ENCODE measurements at places on chromosomes 13 and 19. TPM values are rescaled to one million over a fixed set of nuclear protein-coding genes. Genes with fewer than 3 reads are reported as not detected.

The COL4A1 gene
- not detected for total RNA-seq

DNA sequence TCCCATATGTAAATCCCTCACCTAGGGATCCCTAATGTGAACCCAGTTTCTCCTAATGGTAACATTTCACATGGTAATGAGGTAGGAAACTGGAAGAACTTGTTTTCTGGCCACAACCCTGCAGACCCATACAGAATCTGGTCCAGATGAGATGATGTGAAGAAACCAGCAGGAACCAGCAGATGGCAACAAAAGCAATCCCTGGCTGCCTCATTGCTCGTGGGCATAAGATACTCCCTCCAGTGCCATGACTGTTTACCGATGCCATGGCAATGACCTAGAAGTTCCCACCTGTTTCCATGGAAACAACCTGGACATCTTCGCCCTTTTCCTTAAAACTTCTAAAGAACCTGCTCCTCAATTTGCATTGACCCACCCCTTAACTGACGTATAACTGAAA, 1.4 kb upstream of the CD209 start:
- H3K4me1 ChIP-seq, result peaks cover 24% of the 10 kb centered on the region
- peaks cover 29% of the 10 kb centered on the region for H3K27me3 ChIP-seq
- no peaks in the 10 kb centered on the region for H3K36me3 ChIP-seq
- no peak overlapping the region for H3K4me3 ChIP-seq
- no peak overlapping the region for H3K27ac ChIP-seq

GRCh38 chr19:47376589-47377144, 27.6 kb downstream of the DHX34 start:
- no peak overlapping the region for H3K4me3 ChIP-seq
- H3K27ac ChIP-seq, result no peak overlapping the region
- H3K27me3 ChIP-seq, result no peaks in the 10 kb centered on the region
- peaks cover 7% of the 10 kb centered on the region for H3K4me1 ChIP-seq

- peak overlapping the region; percentile 75 for H3K27ac ChIP-seq
- H3K27me3 ChIP-seq, result no peaks in the 10 kb centered on the region
- H3K36me3 ChIP-seq, result peaks cover 32% of the 10 kb centered on the region
- H3K4me1 ChIP-seq, result peaks cover 41% of the 10 kb centered on the region
- peak overlapping the region; percentile 7 for H3K4me3 ChIP-seq
These were observed 23.4 kb downstream of the ZDHHC20 start for GRCh38 chr13:21435687-21436151.

GRCh38 chr13:72462726-72463125, 264.7 kb downstream of the MZT1 start:
- H3K4me3 ChIP-seq, result no peak overlapping the region
- DNase-seq, result no peak
- no peaks in the 10 kb centered on the region for H3K4me1 ChIP-seq
- no peak overlapping the region for H3K27ac ChIP-seq

DNA sequence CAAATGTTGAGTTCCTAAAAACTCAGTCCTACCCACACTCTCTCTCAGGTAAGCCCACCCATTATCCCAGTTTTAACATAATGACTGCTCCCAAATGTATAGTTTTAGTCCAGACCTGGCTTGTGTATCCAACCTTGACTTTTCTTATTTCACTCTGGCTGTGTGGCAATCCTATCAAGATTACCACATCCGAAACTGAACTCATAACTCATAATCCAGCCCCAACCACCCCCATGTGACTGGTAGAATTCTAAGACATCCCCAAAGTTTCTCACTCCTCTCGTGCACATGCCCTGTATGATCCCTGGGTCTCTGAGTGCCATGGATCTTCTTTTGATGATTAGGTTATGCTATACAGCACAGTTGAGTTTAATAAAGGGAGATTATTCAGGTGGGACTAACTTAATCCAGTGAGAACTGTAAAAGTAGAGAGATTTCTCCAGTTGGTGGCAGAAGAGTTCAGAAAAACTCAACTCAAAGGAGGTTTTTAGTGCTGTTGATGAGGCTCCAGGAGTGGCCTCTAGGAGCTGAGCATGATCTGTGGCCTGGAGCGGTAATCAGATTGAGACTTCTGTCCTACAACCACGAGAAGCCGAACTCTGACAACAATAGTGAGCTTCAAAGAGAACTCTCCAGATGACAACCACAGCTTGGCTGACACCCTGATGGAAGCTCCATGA, 413.4 kb downstream of the ZNF536 start:
- no peaks in the 10 kb centered on the region for H3K4me1 ChIP-seq
- DNase-seq, result no peak
- H3K36me3 ChIP-seq, result no peaks in the 10 kb centered on the region

- H3K4me3 ChIP-seq, result peak overlapping the region; percentile 3
- H3K27ac ChIP-seq, result peak overlapping the region; percentile 85
- H3K4me1 ChIP-seq, result peaks cover 57% of the 10 kb centered on the region
- H3K27me3 ChIP-seq, result no peaks in the 10 kb centered on the region
- DNase-seq, result peak; percentile 96
- peaks cover 18% of the 10 kb centered on the region for H3K36me3 ChIP-seq
These were observed 6.5 kb downstream of the MED29 start for GRCh38 chr19:39397360-39398296.

The NFIX gene
- 1.6 TPM for total RNA-seq

- H3K4me1 ChIP-seq, result peaks cover 31% of the 10 kb centered on the region
- H3K27ac ChIP-seq, result peak overlapping the region; percentile 99
- H3K27me3 ChIP-seq, result no peaks in the 10 kb centered on the region
- DNase-seq, result no peak
- H3K4me3 ChIP-seq, result peak overlapping the region; percentile 100
These were observed 610 bp downstream of the ZNF791 start for GRCh38 chr19:12611361-12611699.

The PTH2 gene
- total RNA-seq, result not detected

GRCh38 chr13:47433461-47434005, 536.7 kb upstream of the HTR2A start:
- no peak overlapping the region for H3K4me3 ChIP-seq
- H3K27ac ChIP-seq, result no peak overlapping the region
- no peak for DNase-seq
- H3K36me3 ChIP-seq, result no peaks in the 10 kb centered on the region

DNA sequence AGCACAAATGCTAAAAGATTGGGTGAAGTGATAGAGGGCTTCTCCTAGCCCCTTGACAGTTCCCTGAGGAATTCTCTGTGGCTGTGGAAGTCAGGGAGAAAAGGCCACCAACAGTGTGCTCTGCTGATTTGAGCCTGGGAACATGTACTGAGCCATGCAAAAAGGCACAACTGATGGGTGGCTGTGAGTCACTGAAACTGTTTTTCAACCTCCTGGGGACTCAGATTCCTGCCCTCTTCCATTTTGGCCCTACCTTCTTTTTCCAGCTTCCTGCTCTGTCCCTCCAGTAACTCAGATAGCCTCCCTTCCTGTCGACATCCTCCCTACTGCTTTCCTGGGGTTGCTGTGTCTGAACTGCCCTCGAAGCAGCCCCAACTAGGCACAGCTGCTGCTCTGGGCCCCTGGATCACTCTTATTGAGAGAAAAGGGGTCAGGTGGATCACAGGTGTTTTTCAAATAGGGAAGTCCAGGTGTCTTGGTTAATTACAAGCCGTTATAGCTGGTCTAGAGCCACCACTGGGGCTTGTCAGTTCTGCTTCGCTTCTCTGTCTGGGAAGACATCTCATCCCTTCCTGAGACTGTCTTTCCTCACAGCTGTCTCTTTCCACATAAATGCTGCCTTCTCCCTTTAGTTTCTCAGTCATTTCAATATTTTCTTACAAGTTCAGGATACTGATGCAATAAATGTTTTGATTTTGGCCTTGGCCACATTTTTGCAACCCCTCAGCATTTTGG, 13.7 kb downstream of the FAM124A start:
- H3K4me3 ChIP-seq, result no peak overlapping the region
- H3K4me1 ChIP-seq, result no peaks in the 10 kb centered on the region
- no peak overlapping the region for H3K27ac ChIP-seq
- peaks cover 17% of the 10 kb centered on the region for H3K27me3 ChIP-seq
- no peak for DNase-seq

The ONECUT3 gene
- not detected for total RNA-seq

The GIPR gene
- total RNA-seq, result 8.3 TPM

- H3K27ac ChIP-seq, result no peak overlapping the region
- H3K27me3 ChIP-seq, result peaks cover 25% of the 10 kb centered on the region
- H3K4me3 ChIP-seq, result no peak overlapping the region
These were observed 18.4 kb upstream of the ATP8A2 start for GRCh38 chr13:25353344-25353743.

- DNase-seq, result no peak
- no peaks in the 10 kb centered on the region for H3K36me3 ChIP-seq
- no peak overlapping the region for H3K27ac ChIP-seq
These were observed 20.3 kb downstream of the FBN3 start for GRCh38 chr19:8129061-8129618.

GRCh38 chr13:46622630-46623256, 69.8 kb downstream of the LRCH1 start:
- no peak overlapping the region for H3K4me3 ChIP-seq
- peaks cover 57% of the 10 kb centered on the region for H3K4me1 ChIP-seq
- H3K36me3 ChIP-seq, result no peaks in the 10 kb centered on the region

DNA sequence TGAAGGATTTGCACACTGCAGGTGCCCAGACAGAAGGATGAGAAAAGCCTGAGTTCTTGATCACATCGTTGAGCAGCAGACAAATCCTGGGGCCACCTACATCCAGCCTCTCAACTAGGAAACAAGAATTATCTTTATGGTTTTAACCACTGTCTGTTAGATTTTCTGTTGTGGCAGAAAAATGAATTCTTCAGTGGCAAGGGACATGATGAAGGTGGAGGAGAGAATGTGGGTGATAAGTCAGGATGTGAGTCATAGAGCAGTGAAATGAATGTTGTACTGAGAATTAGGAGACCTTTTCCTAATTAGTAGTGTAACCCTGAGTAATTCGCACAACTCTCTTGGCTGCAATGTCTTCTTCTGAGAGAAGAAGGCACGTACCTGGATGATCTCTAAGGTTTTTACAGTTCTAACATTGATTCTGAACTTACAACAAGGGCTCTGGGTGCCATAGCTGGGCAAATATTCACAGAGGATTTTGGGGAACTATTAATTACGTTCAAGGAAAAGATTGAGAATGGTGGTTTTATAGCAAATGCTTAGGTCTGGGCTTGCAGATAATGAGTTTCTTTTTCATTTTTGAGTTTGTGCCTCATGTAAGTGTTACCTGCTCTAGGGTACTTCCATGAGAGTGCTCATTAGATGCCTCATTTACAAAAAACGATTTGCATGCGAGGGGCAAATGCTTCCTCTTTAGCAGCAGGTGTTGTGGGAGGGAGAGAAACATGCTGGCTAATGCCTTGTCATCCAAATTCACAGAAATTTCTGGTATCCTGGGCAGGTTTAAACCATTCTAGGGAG, 111.0 kb upstream of the KL start:
- peak overlapping the region; percentile 87 for H3K27ac ChIP-seq
- peaks cover 33% of the 10 kb centered on the region for H3K27me3 ChIP-seq
- H3K36me3 ChIP-seq, result no peaks in the 10 kb centered on the region
- H3K4me1 ChIP-seq, result peaks cover 19% of the 10 kb centered on the region
- peak; percentile 40 for DNase-seq

DNA sequence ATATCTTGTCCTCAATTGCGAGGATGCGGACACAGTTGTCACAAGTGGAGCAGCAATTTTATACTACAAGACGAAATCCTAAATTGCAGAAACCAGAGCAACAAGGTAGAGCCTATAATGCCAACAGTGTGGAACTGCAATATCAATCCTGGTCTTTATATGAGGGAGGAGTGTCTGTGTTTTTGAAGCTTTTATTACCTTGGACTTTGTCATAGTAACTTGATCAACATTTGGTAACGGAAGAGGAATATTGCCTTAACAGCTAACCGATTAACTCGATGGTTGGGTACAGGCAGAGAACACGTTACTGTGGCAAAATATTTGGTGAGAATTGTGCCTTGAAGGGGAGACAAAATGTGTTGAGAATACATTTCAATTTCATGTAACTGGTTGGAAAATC, 661.5 kb downstream of the FGF9 start:
- DNase-seq, result no peak
- H3K4me1 ChIP-seq, result no peaks in the 10 kb centered on the region
- H3K4me3 ChIP-seq, result no peak overlapping the region
- H3K27ac ChIP-seq, result no peak overlapping the region
- no peaks in the 10 kb centered on the region for H3K36me3 ChIP-seq

The ATP5F1D gene
- 192 TPM for total RNA-seq

GRCh38 chr13:24865163-24865953, 101.4 kb downstream of the RNF17 start:
- H3K4me1 ChIP-seq, result no peaks in the 10 kb centered on the region
- peaks cover 9% of the 10 kb centered on the region for H3K27me3 ChIP-seq
- no peaks in the 10 kb centered on the region for H3K36me3 ChIP-seq
- DNase-seq, result no peak

The VPS36 gene
- 26.6 TPM for total RNA-seq

The NAPSA gene
- total RNA-seq, result 88.8 TPM

GRCh38 chr19:13976446-13976845, 24.1 kb downstream of the DCAF15 start:
- H3K4me1 ChIP-seq, result peaks cover 10% of the 10 kb centered on the region
- peaks cover 7% of the 10 kb centered on the region for H3K36me3 ChIP-seq
- no peaks in the 10 kb centered on the region for H3K27me3 ChIP-seq
- H3K4me3 ChIP-seq, result no peak overlapping the region

The HCN2 gene
- total RNA-seq, result 1.00 TPM

The KIR3DL1 gene
- total RNA-seq, result not detected

GRCh38 chr13:75303263-75303662, 178.7 kb downstream of the TBC1D4 start:
- H3K27me3 ChIP-seq, result no peaks in the 10 kb centered on the region
- H3K27ac ChIP-seq, result no peak overlapping the region
- peaks cover 41% of the 10 kb centered on the region for H3K36me3 ChIP-seq

DNA sequence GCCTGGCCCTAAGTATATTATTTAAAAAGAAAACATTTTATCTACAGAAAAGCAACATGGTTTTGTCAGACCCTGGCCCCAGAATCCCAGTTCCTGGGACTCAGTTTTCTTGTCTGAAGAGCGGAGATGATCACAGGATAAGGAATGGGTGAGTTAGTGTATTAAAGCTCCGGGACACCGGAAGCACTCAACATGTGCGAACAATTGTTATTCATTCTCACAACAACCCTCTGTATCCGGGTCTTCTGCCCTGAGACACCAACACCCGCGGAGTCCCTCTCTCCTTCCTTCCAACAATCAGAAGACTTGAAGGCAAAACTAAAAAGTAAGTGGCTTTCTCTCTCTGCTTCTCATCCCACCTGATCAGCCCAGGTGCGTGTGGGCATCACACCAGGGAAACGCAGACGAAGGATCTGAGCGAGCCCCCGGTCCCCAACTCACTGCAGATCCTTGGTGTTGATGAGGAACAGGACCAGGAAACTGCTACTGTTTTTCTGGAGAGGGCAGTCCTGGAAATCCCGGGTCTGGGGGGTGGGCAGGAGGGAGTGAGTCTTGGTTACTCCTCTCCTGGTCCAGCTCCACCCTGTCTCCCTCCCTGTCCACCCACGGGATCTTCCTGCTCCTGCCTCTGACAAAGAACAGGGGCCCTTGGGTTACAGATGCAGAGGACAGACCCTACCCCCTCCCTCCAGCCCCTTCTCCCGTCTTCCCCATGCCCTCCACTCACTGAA, 2.0 kb downstream of the GPR108 start:
- H3K36me3 ChIP-seq, result peaks cover 22% of the 10 kb centered on the region
- no peak for DNase-seq
- H3K27ac ChIP-seq, result peak overlapping the region; percentile 98
- H3K27me3 ChIP-seq, result no peaks in the 10 kb centered on the region
- peaks cover 25% of the 10 kb centered on the region for H3K4me1 ChIP-seq

The SLC1A6 gene
- not detected for total RNA-seq

Measured in activated CD4-positive, alpha-beta memory T cell treated with anti-CD3 and anti-CD28 coated beads for 36 hours (primary cell).